CMK (cell line): ENCODE measurements at places on chromosomes 7 and 10.
A peak's percentile ranks its signal among the peaks of the same experiment; 100 is the strongest.

DNA sequence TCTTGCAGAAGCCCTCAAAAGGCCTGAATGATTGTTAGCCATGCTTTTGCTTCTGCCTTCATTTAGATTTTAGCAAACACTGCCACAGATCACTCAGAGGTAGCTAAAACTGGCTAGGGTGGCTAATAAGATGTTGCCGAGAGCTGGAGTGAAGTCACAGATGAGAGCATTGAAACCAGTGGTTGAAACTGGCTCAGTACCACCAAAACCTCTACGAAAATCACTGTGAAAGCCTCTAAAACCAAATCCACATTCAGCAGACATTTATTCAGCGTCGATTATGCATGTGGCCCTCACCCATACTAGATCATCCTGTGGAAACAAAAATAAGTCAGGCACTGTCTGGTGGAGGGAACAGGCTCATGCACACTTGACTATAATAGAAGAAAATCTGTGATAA lies 50.8 kb downstream of the PIK3CG start:
- no peak for DNase-seq

GRCh38 chr10:11017000-11017569 lies 587 bp upstream of the CELF2 start:
- no peak for DNase-seq

DNA sequence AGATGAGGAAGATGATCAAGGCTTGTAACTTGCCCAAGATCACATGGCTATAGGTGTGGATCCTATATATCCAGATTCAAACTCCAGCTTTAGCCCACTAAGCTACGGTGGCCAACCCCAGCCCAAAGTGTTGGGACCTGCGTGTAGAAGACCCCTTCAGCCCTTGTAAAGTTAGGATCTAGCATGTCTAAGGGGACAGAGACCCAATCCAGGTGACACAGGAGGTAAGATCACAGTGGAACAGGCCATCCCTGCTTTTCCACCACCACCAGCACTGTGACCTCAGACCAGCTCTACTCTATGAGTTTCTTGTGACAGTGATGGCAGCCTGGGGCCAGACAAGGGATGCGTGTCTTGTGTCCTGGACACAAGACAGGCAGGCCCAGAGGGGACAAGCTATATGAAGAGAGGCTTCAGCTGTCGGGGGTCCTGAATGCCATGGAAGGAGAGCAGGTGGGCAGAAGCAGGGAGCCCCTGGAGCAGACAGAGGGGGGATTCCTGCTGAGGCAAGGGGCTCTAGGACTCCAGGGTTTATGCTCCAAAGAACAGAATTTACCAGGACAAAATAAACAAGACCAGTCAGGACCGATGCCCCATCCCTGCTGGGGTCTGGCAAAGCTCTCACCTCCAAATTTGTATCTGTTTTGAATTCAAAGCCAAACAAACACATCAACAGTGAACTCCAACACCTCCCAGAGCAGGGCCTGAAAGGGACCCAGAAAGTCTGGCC lies 10.4 kb downstream of the GPRIN2 start:
- no peak for DNase-seq

DNA sequence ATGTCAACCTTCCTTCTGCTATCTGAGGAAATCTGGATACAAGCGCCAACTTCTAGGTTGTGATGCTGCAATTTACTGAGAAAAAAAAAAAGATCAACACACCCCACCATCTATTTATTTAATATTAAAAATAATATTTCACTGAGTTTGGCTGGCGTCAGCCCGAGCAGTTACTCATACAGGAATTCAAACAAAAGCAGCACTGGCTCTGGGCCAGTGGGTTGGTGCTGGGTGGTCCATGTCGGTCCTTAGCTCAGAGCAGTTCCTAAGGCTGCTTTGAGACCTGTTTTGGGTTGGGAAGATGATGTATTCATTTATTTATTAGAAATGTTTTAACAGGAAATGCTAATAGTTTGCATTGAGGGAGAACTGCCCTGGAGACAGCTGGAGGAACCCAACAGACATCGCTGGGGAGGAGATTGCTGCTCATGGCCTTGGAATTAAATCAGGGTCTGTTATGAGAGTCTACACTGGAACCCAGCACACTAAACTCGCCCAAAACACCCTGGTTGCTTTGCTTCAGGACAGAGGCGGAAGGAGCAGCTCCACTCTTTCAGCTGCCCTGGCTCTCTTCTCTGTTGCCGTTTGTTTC lies 36.3 kb upstream of the GOT1 start:
- DNase-seq: no peak

GRCh38 chr7:131231381-131232220 lies 96.1 kb upstream of the MKLN1 start:
- DNase-seq: peak; percentile 29

GRCh38 chr10:94428766-94429707 lies 26.7 kb downstream of the TBC1D12 start:
- DNase-seq: no peak

GRCh38 chr7:28165261-28165660 lies 15.3 kb downstream of the JAZF1 start:
- no peak for DNase-seq

- no peak for DNase-seq
Measured at GRCh38 chr10:74084955-74085354, 65.7 kb downstream of the AP3M1 start.

- no peak for DNase-seq
Measured at GRCh38 chr7:88321694-88322093, 15.0 kb upstream of the STEAP4 start.

- no peak for DNase-seq
Measured at GRCh38 chr10:11642566-11642965, 31.1 kb upstream of the USP6NL start.

DNA sequence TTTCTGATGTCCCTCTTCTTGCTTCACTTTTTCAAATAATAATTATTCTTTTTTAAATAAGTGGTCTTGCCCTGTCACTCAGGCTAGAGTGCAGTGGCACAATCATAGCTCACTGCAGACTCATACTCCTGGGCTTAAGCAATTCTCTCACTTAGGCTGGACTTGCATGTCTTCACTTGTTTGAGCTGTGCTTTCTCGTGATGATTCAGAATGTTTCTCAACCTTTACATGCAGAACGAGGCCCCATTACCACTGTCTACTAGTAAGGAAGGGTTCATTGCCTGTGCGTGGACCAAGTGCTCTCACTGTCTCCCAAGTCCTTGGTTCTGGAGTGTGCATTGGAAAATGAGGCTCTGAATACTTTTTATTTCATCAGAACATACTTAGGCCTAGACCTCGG lies 468.6 kb upstream of the COBL start:
- DNase-seq: no peak

DNA sequence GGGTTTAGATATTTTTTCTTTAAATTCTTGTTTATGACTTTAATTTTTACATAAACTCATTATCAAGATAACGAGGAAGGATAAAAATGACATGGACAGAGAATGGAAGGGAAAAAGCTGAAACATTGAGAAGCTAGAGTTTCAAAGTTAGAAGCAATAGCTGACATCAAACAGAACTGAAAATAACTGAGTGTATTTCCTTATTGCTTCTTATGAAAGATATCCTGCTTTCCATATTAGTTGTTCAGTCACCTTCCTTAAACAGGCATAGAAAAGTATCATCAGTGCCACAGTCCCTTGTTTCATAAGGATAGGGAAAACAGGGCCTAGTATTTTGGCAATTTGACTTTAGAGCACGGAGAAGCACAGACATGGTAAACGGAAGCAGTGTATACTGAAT lies 460.5 kb upstream of the GHITM start:
- no peak for DNase-seq

DNA sequence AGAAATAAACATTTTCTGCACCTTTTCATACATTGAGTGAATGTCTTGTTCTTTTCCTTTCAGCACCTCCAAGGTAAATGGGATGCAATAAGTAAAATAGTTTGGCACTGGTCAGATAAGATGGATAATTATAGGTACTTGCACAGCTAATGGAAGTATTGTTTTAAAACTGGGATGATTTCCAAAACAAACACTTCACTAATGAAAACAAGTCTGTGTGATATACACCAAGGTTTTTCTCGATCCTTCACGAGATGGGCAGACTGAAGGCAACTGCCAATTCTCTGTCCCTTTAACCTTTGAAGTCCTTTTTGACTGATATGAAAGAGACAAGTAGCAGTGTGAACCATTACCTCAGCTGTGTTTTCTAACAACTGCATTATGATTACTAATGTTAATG lies 423.8 kb downstream of the GFRA1 start:
- DNase-seq: no peak

DNA sequence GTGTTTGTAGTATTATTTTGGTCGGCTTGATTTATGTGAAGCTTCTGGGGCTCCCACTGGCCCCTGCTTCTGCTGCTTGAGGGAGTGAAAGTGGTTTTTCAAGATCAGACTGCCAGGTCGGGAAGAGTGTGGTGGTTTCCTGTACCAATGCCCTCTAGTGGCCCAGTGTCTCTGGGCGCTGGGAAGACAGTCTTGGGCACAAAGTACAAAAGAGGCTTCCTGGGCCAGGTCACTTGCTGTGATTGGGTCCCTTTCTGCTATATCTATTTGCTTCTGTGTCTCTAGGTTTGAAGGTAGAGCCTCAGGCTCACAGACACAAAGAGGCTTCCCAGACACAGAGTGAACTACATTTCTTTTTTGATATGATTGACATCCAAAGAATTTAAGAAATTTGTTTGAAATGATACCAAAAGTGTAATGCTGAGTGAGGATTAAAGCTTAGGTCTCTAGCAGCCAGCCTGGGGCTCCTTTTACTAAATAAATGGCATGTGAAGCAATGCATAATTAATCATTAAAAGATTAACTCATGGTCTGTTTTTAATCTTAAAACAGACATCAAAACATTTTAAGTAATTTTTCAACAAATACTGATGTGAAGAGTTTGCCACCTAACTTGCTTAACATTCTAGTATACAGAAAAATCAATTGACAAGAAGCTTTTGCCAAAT lies 36.3 kb downstream of the ABCB1 start:
- DNase-seq: no peak

GRCh38 chr7:81873559-81873958 lies 103.7 kb upstream of the HGF start:
- DNase-seq: no peak

DNA sequence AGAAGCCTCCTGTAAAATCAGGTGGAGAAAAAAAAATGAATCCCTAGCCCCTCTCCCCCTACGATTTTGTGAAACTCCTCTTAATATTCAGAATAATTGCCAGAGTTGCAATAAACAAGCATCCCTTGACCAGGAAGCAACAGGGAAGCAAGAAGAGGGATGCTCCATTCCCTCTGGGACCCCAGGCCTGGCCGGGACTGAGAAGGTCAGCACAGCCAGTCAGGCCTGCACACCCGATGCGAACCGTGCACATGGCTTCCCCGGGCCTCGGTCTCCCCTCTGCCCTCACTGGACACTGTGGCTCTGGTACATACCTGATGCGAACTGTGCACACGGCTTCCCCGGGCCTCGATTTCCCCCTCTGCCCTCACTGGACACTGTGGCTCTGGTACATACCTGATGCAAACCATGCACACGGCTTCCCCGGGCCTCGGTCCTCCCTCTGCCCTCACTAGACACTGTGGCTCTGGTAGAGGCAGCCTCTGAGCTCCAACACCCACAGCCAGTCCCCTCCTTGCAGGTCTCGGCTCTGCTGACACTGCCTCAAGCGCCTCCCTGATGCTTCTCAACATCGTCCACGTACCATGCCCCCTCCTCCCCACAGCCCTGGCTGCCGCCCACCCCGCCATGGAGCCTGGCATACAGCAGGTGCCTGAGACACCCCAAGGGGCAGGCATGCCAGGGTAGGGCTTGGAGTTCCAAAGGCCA lies 138.6 kb downstream of the DIP2C start:
- DNase-seq: no peak

DNA sequence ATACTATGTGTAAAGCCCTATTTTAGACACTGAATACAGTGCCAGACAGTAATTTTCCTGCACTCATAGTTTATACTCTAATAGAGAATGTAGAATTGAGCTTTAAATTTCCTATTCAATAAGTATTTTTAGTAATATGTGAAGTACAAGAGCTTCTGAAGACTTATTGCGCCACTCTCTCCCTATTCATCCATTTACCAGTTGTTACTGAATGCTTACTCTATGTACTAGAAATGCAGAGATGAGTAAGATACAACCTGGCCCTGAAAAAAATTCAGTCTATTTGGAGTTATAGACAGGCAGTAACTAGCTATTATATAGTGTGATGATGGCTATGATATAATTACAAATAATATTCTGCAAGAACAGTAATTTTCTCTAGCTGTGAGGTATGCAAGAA lies 98.8 kb downstream of the ADK start:
- DNase-seq: no peak

DNA sequence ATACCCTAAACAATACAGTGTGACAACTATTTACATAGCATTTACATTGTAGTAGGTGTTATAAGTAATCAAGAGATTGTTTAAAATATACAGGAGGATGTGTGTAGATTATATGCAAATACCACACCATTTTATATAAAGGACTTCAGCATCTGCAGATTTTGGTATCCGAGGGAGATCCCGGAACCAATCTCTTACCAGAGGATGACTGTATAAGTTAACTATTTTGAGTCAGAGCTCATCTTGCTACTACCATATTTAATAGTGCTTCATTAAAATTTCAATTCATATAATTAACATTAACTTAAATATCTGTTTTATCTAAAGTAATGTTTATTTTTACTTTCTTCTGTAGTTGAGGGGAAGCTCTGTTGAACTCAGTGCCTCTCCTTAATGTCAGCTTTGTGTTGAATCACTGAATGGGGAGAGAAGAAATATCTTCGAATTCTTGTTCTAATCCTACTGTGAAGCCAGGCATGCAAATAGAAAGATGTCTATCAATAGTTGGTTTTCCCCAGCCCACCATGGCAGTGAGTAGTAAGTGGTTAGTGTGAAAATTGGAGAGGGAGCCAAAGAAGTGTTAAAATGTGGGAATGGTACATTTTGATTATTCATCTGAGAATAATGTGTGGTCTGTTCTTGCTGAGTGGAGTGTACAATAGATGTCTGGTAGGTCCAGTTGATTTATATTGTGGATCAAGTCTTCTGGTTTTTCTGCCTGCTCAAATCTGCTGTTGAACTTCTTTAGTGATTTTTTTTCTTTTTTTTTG lies 90.1 kb upstream of the CYP26C1 start:
- no peak for DNase-seq

- no peak for DNase-seq
Measured at GRCh38 chr10:126439942-126440341, 51.7 kb upstream of the ADAM12 start.

- DNase-seq: no peak
Measured at GRCh38 chr7:69208276-69208675, 390.0 kb upstream of the AUTS2 start.

DNA sequence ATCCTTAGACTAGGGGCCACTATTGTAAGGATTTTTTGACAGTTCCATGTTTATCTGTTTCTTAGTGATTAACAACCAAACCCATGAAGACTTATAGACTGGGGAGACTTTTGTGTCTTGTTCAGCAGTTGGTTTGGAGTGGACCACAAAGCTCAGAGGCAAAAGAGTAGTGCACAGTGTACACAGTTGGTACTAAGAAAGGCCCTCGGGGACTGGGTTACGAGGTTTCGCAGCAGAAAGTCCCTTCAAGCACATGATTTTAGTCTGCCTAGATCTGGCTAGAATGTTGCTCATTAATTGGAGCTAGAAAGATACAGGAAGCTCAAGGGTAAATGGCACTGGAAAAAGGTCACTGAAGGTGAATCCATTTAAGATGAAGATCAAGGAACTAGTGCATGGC lies 35.4 kb downstream of the CDK14 start:
- DNase-seq: no peak

- no peak for DNase-seq
Measured at GRCh38 chr10:94858005-94858404, 80.5 kb upstream of the CYP2C9 start.
